Caudate nucleus (tissue), 63 donors: ENCODE measurements at places on chromosomes 16 and 17.

GRCh38 chr17:30380643-30381339 lies 2.1 kb downstream of the CPD start:
- no peak for DNase-seq

DNA sequence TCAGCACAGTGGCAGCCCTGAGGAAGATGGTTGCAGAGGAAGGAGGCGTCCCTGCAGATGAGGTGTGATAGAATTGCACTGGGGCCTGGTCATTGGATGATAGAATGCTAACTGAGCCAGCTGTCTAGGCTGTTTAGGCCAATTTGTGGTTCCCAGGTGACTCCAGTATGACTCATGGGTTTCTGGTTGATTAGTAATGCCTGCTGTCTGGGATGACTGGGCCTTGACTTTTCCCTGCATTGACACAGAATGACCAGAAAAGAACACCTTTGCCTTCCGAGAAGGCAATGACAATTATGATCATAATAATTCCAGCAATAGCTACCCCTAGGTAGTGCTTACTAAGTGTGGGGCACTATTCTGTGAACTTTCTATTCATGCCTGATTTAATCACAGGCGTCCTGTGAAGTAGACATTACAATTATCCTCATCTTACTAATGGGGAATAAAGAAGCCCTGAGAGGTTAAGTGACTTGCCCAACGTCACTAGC lies 31.5 kb downstream of the USP43 start:
- no peak for DNase-seq

GRCh38 chr17:80558046-80558445 lies 13.4 kb downstream of the RPTOR start:
- DNase-seq = no peak

GRCh38 chr16:81450783-81451491 lies 6.3 kb downstream of the CMIP start:
- no peak for DNase-seq
